ENCODE measurements at places on chromosomes 5 and 9.

- DNase-seq, result no peak
Observed at GRCh38 chr5:150527808-150528207, 19.9 kb downstream of the NDST1 start.

DNA sequence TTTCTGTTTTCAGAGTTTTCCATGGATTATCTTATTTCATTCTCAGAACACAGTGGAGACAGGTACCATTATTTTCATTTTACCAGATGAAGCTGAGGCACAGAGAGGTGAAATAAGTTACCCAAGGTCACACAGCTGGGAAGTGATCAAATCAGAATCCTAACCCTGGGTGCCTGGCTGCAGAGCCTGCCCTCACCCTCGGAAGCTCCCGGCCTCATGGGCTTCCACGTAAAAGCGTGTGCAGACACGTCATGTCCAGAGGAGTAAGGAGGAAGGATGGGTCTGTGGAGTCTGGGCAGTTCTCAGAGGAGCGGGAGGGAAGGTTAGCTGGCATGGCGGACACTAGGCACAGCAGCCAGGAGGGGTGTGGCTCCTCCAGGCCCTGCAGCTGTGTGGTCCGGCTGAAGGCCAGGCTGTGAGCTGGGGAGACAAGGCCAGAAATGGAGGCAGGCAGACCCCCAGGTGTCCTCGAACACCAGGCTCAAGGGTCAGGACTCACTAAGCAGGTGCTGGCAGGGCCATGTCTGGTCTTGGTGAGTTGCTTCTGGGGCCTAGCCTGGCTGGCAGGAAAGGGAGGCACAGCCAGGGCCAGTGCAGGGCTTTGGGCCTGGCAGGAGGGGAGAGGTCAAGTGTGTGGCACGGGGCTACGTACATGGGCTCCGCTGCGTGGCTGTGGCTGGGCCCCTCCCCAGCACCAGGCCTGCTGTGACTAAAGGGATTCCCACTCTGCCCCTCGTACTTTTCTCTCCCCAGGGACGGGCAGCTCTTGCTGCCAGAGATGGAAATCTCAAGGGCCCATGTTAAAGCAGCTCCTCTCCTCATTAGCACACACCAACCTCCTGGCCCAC is 5.6 kb downstream of the TBC1D9B start:
- DNase-seq, result no peak

GRCh38 chr5:127960270-127960691 is 123.3 kb upstream of the SLC12A2 start:
- DNase-seq, result no peak

- DNase-seq, result no peak
Observed at GRCh38 chr9:108377382-108377781, 478.4 kb downstream of the ACTL7B start.

DNA sequence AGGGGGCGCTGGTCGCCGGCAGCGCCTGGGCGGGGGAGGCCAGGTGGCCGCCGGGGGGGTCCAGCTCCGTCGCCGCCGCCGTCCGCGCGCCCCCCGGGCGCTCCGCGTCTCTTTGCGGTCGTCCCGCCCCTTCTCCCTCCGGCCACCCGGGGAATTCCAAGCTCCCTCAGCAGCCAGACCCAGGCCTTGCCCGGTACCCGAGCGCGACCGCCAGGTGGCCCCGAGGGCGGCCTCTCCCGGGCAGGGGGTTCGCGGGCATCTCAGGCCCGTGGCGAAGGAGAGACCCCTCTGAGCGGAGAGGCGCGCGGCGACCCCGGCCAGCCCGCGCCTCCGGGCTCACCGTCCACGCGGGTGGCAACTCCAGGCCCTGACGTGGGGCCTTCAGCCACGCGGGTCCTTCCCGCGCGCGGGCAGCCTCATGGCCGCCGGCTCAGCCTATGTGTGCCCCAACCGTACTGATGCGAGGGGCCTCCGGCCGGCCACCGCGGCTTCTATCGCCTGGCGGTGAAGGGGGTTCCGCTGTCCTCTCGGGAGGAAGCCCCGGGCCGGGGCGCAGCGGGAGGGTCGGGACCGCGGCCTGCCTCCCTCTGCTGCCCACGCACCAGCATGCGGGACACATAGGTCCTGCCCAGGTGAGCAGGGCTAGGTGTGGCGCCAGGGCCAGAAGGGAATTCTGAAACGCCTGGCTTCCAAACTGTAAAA is 529 bp upstream of the NRARP start:
- no peak for DNase-seq

GRCh38 chr9:135275163-135275562 is 187.7 kb downstream of the OLFM1 start:
- DNase-seq, result no peak

DNA sequence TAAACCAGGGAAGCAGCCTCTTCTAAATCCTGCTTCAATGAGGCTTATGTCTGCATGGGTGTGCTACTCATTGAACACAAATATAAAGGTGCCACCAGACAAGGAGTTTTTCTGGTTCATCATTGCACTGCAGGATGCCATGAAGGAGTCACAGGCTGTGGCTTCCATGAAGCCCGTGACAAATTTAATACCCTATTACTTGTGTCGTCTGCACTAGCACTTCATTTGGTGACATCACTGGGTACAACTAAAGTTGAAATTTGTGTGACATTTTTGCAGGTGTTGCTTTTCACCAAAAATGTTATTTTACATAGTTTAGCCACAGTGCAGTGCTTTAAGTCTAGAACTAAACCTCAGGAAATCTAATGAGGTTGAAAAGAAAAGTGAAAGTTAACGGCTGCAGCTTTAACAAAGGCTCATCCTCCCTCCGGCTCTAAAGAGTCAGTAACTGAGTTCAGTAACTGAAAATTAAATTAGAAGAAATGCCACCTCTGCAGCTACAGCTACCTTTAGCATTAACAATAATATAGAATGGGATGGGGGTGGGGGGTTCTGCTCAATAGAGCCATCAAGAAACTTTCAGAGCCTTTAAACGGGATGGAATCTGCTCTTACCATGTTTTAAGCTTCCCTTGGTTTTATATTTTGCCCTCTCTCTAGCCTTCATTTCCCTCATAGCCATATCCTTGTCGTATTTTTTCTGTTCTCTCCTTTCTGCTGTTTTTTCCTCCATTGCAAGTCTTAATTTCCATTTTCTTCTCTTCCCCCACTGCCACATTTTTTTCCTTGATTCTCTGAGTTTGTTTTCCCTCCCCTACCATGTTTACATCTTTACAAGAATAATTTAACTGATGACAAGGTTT is 233.8 kb upstream of the TMEM161B start:
- DNase-seq, result no peak

- no peak for DNase-seq
Observed at GRCh38 chr5:108432024-108432423, 50.1 kb upstream of the FBXL17 start.
